Liver (tissue), 10 donors: ENCODE measurements at places on chromosomes 5 and 9. TPM values are rescaled to one million over a fixed set of nuclear protein-coding genes. Genes with fewer than 3 reads are reported as not detected.

DNA sequence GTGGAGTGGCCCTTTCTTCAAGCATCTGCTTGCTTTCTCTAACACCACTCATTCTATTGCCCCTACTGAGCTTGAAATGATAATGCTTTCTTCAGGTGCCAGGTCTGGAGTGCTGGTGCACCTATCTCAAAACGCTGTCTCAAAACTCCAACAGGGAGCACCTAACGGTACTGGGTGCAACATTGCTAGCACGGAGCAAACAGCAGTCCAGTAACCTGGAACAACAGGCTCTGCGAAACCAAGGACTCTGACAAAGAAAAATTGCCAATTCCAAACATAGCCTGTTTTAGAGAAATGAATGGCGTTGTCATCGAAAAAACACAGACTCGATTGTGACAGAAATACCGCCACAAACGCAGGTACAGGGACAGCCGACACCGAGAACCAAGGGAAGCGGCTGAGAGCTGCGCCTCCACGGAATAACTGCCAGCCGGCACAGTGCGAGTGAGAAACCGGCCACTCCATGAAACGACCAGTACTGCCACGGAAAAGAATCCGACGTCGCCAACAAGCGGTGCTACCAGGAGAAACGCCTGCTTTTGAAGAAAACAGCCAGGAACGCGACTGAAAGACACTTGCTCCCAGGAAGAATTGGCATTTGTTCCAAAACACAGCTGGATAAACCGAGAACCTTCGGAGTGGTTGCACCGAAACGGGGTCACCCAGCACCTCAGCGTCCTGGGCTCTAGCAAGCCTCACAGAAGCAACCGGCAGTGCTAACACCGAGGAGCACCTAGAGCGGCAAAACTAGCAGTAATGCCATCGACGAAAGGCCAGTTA, 3.1 kb downstream of the ANXA2R start:
- DNase-seq = no peak

Gene CARD6
- polyA plus RNA-seq = 1.7 TPM

Gene DAPK1
- 14.0 TPM for polyA plus RNA-seq

- DNase-seq = no peak
These were observed 1.3 kb upstream of the ZBTB34 start for GRCh38 chr9:126859111-126859510.
